ENCODE measurements at places on chromosomes 5 and 9.
A peak's percentile ranks its signal among the peaks of the same experiment; 100 is the strongest.

DNA sequence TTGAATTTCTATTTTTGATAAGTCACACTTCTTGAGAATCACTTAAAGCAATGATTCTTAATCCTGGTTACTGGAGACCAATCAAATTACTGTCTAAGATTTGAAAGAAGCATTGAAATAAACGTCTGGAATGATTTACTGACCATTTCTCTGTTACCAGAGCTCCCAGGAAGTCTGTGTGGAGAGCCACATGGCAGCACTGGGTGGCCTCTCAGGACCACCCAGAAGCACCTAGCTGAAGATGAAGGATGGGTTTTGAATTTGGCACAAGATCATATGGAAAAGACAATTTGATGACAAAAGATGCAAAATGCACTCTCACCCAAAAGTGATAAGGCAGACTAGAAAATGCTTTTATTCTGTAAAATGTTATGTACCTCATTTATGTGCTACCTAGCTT lies 30.4 kb downstream of the IARS1 start:
- DNase-seq, result no peak

- DNase-seq, result no peak
Measured at GRCh38 chr9:128232528-128233428, 29.6 kb downstream of the DNM1 start.

GRCh38 chr9:136265561-136266355 lies 20.1 kb upstream of the QSOX2 start:
- no peak for DNase-seq

GRCh38 chr9:84874596-84874995 lies 205.1 kb downstream of the NTRK2 start:
- peak; percentile 1 for DNase-seq

DNA sequence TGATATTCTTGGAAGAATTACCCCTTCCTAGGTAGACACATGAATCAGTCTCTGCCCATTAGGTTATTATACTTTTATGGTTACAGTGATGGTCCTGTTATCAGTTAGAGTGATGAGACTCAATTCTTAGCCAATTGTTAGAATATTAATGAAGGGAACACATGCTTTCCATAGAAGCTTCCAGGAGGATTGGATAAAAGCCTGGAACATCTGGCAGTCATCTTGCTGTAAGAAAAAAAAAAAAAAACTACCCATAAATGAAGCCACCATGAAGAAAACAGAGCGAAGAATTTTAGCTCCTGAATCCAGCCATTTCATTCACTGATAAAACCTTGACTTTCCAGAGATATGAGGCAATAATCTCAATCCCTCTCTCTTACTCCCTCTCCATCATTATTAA lies 262.5 kb upstream of the GRIN3A start:
- no peak for DNase-seq

- no peak for DNase-seq
Measured at GRCh38 chr5:141869040-141869439, 9.2 kb downstream of the PCDH1 start.
